T-helper 2 cell (primary cell): ENCODE measurements at places on chromosomes 4 and X.

DNA sequence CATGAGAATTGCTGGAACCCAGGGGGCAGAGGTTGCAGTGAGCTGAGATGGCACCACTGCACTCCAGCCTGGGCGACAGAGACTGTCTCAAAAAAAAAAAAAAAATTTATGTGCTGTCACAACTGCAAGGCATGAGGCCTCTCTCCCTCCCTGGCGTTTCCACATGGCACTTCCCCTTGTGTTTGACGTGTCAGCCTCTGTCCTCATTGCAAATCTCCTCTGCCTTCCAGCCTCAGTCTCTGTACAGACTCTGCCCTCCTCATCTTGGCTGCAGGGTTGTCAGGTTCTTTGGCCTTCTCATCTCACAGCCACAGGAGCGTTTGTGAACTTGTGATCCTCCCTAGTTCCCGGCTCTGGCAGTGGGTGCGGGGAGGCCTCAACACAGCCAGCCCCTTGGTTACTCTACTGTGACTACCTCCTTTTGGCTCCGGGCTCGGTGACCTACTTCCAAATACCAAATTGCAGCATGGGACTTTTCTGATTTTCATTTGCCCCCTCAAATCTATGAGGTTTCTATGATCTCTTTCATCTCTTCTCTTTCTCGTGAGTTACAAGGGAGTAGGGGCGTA is 250.0 kb downstream of the CBR4 start:
- no peak for DNase-seq

DNA sequence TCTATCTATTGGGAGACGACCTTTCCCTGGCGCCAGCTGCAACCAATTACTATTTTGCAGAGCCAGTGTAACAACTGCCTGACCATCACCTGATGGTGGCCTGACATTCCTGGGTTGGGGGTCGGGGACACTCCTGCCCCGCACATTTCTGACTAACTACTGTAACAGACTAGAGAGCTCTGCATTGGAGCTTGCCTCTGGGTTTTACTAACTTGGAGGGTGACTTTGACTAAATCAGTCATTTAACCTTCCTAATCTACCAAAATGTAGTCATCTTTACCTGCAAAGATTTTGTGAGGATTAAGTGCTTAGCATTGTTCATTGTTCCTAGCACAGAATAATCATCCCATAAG is 37.5 kb upstream of the ABCG2 start:
- no peak for DNase-seq

GRCh38 chr4:2036327-2036726 is 22.8 kb upstream of the NAT8L start:
- DNase-seq, result no peak

DNA sequence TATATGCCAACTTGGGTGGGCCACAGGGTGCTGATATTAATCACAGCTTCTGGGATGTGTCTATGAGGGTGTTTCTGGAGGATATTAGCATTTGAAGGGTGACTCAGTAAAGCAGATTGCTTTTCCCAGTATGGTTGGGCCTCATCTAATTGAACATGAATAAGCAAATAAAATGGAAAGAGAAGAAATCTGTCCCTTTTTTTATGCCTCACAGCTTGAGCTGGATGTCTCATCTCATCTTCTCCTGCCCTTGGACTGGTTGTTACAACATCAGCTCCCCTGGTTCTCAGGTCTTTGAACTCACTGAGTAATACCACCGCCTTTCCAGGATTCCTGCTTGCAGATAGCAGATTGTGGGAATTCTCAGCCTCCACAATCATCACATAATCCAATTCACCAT is 1149.2 kb downstream of the PCDH18 start:
- DNase-seq, result no peak

DNA sequence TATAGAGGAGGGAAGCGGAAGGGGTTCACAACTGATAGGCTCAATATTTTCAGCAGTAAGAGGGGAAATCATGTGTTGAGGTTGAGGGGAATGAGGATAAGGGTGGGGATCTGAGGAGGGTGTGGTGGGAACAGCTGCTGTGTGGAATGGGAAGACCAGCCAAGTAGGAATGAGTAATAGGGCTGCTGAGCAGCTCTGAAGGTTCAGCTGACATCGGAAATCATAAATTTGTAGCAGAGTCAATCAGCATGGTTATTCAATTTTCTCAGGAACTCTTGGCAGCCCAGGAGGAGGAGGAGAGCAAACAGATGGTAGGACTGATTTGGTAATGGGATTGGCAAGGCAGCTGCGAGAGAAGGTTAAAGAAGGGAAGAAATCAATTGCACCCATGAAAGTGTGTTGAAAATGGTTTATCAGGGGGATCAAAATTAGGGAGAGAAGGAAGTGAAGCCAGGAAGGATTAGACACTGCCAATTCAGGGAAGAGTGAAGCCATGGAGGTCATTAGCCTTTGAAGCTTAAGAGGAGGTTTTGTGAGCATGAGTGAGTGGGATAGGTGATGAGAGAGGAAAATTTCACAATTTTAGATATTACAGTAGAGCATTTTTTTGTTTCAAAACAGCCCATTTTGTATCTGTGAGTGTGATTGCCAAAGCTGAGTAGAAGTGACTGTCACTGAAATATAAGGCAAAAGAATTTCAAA is 82.6 kb downstream of the PCDH7 start:
- no peak for DNase-seq

GRCh38 chrX:11196476-11196875 is 85.3 kb downstream of the HCCS start:
- no peak for DNase-seq

DNA sequence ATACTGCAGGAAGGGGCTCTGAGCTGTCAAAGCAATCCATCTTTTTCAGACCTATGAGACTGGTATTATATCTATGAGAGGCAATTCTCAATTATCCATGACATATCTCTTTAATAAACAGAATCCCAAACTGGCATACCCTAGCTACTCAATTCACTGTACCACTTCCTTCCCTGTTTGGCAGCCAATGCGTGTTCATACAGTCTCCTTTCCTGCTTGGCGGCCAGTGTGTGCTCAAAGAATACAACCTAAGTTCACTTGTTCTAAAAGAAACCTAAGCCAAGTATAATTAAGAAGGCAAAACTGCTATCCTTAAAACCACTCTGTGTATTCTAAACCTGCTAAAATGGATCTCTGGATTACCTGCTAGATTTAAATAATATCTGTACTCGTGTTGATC is 38.3 kb downstream of the ARHGEF9 start:
- no peak for DNase-seq

DNA sequence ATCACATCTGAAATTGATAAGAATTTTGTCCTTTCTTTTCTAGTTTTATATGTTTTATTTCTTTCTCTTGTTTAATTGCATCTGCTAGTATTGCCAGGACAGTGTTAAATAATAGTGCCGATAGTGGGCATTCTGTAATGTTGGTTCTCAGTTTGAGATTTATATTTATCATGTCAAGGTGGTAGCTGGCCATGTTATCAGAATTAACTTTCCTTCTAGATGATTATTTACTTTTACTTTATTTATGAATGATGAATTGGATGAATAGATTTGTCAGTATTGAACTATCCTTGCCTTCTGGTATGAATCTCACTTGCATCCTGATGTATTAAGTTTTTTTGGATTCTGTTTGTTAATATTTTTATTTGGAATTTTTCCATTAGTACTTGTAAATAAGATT is 42.7 kb downstream of the METAP1 start:
- no peak for DNase-seq

DNA sequence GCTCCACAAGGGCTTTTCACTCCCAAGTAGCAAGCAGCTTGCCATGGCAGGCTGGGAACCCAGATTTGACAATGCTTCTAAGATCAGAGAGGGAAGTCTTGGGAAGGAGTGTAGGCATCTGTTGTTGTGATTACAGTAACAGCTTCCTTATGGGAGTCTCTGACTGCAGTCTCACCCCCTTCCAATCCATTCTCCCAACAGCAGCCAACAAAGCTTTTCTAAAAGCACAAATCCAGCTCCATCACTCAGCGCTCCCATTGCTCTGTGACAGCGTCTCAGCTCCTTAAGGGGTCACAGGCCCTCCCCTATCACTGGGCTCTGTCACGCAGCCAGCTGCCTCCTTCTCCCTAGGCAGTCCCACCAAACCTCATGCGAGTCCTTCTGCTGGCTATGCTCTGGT is 7.1 kb downstream of the IGFBP7 start:
- no peak for DNase-seq

GRCh38 chr4:112086036-112086434 is 59.2 kb upstream of the FAM241A start:
- DNase-seq, result no peak

DNA sequence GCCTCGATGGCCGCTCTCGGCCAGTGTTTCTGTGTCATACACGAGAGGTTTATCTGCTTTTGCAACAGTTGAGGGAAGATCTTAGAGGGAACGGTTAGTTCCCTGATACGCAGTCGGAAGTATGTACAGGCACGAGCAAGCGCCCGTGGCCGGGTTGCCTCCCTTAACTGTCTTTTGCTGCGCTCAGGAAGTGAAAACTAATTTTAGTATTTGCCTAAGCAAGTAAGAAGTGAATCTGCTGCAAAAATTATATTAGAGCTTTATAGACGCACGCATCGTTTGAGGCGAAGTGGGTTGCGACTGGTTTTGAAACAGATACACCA is 695 bp downstream of the MTM1 start:
- no peak for DNase-seq

DNA sequence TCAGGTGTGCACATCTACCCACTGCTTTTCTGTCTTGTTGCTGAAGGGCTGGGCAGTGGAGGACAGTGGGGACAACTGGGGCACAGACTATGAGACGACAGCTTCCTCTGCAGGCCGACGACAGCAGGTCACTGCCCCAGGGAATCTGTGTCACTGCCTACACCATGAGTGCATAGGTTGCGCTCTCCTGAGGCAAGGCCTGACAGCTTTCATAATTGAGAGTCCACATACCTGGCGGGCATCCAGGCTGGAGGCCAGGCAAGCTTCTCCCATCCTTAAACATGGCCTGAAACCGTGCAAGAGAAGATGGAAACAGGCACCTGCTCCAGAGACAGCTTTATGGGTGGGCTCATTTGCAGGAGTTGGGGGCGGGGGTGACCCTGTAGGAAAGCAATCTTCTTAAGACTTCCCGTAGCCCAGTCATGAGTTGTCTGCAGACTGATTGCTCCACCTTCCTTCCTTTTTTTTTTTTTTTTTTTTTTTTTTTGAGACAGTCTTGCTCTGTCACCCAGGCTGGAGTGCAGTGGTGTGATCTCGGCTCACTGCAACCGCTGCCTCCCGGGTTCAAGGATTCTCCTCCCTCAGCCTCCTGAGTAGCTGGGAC is 2.9 kb downstream of the ANOS1 start:
- no peak for DNase-seq
